ENCODE measurements at places on chromosomes 7 and 10.

GRCh38 chr10:113605268-113605978, 52.6 kb downstream of the HABP2 start:
- DNase-seq, result no peak

- no peak for DNase-seq
Observed at GRCh38 chr7:141439776-141440175, 111.4 kb upstream of the AGK start.

DNA sequence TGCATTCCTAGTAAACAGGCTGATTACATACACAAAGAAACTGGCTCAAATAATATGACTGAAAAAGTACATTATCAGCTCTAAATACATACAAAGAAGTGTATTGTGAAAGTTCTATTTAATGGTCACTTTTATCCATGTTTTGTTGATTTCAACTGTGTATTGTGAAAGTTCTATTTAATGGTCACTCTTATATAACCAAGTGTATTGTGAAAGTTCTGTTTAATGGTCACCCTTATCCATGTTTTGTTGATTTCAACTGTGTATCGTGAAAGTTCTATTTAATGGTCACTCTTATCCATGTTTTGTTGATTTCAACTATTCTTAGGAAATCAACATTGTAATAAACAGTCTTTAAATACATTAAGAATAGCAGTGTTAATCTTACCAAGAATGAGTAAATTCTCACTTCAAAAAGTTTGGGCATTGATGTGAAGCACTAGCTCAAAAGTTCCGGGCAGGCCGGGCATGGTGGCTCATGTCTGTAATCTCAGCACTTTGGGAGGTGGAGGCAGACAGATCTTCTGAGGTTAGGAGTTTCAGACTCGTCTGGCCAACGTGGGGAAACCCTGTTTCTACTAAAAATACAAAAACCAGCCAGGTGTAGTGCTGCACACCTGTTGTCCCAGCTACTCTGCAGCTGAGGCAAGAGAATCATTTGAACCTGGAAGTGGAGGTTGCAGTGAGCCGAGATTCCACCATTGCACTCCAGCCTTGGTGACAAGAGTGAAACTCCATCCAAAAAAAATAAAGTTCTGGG, 34.8 kb upstream of the FEZF1 start:
- DNase-seq, result no peak

GRCh38 chr10:30505543-30506298, 71.7 kb downstream of the MAP3K8 start:
- DNase-seq, result no peak

DNA sequence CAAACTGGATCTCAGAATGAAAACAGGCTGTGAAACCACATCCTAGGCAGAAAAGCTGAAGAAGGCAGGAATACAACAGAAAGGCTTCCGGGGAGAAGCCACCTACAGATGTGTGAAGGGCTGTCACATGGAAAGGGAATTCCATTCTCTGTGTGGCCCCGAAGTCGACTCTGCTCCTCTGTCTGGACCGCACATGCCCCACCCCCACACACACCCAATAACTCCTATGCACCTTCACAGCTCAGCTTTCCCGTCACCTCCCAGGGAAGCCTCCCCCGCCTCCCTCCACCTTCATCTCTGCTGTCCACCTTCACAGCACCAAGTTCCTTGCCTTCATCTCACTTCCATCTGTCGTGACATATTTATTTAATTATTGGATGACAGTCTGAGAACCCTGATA, 23.4 kb upstream of the ENO4 start:
- DNase-seq, result no peak

DNA sequence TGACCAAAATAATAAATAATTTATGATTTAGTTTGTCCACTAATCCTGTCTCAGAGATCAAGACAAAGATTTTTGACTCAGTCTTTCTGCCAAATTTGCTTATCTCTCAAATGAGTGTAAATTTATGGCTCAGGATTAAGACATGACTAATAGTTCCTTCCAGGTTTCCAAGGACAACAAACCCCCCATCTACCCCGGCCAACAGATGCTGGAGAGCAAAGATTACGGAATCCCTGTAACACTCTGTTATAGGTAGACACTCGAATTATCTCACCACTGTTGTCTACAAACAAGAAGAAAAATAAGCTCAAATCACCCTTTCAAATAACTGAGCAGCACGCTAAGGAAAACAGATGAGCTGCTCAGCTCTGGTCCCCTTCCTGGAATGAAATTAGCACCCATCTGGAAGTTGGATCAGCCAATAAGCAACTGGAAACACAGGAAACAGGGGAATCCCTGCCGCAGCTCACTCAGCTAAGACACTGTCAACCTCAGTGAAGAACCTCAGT, 56.8 kb upstream of the SVIL start:
- DNase-seq, result no peak

DNA sequence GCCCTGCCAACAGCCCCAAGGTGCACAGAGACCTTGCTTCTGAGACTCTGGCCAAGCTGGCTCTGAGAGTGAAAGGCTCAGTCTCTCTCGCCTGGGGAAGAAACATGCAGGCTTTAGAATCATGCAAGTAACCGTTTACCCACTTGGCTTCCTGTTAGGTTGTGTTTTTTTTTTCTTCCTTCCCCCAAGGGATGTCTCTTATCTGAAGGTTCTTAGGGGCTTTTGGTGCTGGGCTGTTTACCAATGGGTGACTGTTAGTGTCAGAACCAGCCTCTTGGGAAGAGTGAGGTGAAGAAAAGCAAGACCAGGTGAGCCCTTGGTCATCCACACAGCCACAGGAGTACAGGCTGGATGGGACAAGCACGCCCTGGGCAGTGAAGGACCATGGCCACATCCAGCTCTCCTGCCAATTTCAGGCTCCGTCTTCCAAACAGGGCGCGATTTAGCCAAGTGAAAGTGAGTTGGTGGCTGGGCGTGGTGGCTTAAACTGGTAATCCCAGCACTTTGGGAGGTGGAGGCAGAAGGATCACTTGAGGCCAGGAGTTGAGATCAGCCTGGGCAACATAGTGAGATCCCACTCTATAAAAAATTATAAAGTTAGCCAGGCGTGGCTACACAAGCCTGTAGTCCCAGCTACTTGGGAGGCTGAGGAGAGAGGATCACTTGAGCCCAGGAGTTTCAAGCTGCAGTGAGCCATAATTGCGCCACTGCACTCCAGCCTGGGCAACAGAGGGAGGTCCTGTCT, 76.3 kb upstream of the CUX1 start:
- no peak for DNase-seq

GRCh38 chr10:126570621-126571602, 99.6 kb downstream of the C10orf90 start:
- no peak for DNase-seq

GRCh38 chr10:89665302-89665701, 20.3 kb upstream of the PANK1 start:
- no peak for DNase-seq

Data from activated CD4-positive, CD25-positive, alpha-beta regulatory T cell treated with anti-CD3 and anti-CD28 coated beads, Interleukin-2, amount 50 U/mL, for 16 hours (primary cell).